ENCODE measurements at places on chromosomes 12 and 14.

DNA sequence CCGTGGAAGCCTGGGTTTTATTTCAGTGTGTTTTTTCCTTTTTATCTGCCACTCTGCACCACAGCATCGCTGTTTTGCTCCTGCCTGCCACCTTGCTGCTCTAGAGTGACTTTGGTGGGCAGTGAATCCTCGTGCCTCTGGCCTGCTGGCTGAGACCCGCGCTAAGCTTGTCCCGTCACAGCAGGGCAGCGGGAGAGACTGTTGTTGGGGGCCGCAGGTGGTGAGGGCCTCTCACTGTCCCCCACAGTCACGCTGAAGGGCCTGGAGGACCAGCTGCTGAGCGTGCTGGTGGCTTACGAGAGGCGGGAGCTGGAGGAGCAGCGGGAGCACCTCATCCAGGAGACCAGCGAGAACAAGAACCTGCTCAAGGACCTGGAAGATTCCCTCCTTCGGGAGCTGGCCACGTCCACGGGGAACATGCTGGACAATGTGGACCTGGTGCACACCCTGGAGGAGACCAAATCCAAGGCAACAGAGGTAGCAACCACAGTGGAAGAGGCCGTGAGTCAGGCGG, 55.2 kb downstream of the CCDC92 start:
- DNase-seq: no peak

- no peak for DNase-seq
Measured at GRCh38 chr12:80445083-80445793, 1.2 kb downstream of the PTPRQ start.

- no peak for DNase-seq
Measured at GRCh38 chr12:124914392-124915238, at the start of gene UBC. UBC (minus strand) TSS chr12:124914650; CDS start chr12:124913771, 879 bp downstream.

DNA sequence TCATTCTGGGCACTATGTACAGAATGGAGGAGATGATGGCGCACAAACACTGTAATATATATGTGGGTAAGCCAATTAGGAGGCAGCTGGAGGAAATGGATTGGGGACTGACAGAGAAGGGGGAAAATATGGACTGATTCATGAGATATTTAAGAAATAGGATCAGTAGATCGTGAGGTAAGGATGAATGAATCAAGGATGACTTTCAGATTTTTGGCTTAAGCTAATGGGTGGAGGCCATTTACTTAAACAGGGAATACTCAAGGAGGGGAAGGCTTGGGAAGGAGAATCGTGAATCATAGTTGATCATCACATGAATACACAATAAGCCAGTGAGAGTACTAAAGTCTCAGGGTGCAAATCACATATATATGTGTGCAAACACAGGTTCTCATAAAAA, 11.2 kb upstream of the GNPNAT1 start:
- no peak for DNase-seq

DNA sequence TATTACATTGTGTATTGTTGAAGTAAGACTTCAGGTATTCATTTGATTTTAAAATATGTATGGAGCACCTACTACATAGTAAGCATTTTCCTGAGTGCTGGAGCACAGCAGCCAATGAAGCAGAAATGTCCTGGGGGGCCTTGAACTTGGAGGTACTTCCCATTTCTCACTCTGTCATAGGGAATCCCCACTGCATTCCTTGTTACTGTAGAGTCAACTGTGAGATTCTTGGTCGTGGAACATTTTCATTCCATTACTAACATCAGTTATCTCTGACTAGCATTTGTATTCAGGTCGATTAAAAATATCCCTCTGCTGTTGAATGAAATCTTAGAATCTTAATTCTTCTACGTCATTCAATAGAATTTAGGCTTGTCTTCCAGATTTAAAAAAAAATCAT, 66.7 kb downstream of the PDE3A start:
- DNase-seq: no peak

- DNase-seq: no peak
Measured at GRCh38 chr12:2008677-2009076, 4.4 kb upstream of the DCP1B start.

DNA sequence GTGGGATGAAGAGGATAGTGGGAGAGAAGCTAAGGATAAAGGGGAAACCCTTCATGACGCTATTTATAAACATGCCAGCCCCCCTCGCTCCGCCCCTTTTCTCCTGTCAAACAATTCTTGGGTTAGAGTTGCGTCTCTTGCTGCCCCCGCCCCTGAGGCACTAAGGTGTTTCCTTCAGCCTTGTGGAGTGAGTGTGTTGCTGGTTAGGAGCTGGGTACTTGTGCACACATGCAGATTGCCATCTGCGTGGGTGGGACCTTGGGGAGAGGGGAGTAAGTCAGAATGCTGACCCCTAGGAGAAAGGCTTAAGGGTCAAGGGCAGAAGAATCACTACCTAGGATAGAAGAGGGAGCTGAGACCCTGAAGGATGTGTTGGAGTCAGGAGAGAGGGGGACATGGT, 5.4 kb downstream of the FOXJ2 start:
- DNase-seq: no peak

DNA sequence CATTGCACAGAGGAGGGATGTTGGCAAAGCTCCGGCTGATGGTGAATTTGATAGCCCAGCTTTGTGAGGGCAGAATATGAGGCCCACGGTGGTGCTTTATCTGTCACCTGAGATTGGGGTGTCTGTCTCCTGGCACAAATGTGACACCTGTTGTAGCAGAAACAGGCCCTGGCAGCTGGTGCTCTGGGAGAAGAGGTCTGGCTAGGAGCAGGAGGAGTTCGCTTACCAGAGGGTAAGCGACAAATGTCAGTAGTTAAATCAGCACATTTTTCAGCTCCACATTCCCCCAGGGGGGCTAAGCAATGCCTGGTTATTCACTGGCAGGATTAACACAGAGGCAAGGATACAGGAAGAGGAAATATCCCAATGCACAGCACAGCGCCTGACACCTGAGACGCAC, 71.1 kb downstream of the B4GALNT3 start:
- DNase-seq: no peak

DNA sequence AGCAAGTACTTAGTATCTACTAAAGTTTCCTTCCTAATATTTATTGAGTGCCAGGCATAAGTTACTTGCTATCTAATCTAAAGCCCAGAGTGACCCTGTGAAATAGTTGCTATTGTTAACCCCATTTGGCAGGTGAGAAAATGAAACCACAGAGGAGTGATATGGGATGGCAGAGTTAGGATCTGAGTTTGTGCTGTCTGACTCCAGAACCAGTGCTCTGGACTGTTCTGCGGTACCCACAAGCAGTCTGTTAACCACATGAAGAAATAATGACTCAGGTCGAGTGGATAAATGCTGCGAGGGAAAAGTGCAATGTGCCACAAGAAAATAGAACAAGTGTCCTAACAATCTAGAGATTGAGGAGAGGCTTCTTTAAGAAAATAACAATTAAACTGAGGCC, 60.7 kb upstream of the GZMB start:
- no peak for DNase-seq

DNA sequence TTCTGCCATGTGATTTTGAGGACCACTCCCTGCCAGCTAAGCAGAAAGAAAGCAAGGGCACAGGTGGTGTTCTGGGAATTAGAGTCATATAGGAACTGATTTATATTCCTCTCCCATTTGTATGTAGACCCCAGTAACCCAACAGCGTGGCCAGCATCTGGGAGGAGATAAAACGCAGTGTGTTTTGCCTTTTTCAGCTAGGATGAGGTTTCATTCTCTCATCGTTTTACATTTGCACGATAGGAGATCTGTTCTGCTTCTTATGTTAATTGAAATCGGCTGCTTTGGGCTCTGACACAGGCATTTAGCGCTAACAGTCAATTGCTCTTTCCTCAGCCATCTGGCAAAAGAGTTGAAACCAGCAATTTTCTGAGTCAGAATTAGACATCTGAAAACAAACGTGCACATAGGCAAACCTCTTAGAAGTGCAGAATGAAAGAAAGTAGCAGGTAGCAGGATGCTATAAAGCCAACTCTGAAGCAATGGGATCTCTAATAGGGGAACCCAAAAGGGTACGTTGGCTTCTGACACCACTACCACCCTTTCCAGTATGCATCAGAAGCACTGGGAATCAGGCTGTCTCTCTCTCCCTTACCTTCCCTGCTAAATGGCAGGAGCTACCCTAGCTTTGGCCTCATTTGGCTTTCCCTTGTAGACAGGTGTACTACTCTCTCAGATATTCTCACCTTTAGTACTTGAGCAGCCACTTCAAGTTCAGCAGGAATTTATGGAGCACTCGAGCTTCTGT, 219.1 kb downstream of the PHLDA1 start:
- DNase-seq: no peak

- DNase-seq: no peak
Measured at GRCh38 chr14:72709916-72710611, 183.8 kb downstream of the DPF3 start.
